Transverse colon (tissue), 4 donors: ENCODE measurements at places on chromosomes 1 and 21. TPM values are rescaled to one million over a fixed set of nuclear protein-coding genes. Genes with fewer than 3 reads are reported as not detected.

DNA sequence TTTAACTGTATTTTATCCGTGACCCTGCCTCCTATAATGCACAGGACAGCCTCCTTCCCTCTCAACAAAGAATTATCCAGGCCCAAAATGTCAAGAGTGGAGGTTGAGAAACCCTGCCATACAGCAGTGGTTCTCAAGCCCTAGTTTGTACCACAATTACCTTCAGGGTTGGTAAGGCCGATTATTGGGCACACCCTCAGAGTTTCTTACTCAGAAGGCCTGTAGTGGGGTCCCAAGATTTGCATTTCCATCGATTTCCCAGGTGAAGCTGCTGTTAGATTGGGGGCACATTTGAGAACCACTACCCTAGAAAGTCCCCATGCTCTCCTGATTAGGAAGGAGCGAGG is 400 bp upstream of the PGBD2 start:
- DNase-seq, result no peak

DNA sequence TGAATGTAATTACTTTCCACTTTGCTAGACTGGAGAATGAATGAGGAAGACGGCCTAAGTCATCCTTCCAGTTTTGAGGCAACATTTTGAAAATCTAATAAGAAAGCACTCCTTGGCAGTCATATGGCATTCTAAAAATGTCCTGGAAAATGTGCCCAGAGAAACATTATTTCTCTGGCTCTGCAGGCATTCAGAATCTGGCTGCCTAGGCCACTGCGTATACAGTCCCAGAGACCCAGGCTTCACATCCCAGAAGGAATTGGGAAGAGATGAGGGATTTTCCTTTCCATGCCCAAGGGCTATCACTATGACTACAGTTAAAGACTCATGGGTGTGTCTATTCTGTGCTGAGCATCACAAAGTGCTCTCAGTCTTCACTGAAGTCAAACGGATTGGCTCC is 92.9 kb downstream of the BEND5 start:
- no peak for DNase-seq

DNA sequence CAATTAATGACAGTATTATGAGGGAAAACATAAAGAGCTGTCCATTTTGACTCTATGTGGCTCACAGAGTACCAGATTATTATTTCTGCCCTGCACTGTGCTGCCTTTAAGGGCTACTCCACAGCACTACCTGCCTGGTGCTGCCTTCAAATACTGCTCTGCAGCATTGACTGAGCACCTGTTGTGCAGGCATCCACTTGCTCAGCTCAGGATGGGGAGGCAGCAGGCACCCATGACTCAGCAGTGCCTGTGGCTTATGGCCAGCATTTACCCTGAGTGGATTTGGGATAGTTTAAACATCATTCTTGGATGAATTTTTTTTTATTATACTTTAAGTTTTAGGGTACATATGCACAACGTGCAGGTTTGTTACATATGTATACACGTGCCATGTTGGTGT is 953 bp upstream of the KPRP start:
- no peak for DNase-seq

- peak; percentile 47 for DNase-seq
Observed at GRCh38 chr1:24558902-24559791, 3.3 kb downstream of the NCMAP start.

DNA sequence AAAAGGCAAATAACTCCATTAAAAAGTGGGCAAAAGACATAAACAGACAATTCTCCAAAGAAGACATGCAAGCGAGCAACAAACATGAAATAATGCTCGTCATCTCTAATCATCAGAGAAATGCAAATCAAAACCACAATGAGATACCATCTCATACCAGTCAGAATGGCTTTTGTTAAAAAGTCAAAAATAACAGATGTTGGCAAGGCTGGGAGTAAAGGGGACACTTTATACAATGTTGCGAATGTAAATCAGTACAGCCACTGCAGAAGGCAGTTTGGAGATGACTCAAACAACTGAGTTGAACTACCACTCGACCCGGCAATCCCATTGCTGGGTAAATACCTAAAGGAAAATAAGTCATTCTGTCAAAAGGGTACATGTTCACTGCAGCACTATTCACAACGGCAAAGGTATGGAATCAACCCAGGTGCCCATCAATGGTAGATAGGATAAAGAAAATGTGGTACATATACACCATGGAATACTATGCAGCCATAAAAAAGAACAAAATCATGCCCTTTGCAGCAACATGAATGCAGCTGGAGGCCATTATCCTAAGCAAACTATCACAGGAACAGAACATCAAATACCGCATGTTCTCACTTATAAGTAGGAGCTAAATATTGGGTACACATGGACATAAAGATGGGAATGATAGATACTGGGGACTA is 25.9 kb downstream of the TSPAN2 start:
- no peak for DNase-seq

DNA sequence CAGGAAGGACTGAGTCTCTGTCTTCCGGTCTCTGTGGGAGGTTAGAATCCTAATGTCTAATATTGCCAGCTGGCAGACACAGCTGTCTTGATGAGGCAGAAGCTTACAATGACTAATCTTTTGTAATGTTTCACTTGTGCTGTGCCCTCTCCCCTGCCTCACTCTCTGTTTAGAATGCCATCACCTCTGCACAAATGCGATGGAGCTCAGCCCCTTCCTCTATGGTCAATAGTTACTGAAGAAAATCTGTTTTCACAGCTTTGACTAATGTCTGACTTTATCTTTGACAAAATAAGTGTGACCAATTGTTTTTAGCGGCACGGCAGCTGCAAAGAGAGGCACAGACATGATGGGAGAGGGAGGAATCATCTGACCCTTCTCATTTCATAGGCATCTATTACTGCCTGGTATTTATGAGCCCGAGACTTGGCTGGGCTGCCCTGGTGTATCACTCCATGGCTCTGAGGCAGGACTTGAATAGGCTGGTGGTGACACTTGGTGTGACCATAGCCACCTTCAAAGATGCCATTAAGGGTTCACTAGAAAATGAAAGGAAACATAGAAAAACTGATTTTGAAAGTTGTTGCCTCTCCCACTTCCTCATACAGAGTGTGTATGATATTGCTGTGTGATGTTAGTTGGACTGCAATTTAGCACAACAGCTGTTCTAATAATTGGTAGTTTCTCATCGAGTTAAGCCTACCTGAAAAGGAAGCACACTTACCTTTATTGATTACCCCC is 163.2 kb upstream of the NBPF11 start:
- no peak for DNase-seq

DNA sequence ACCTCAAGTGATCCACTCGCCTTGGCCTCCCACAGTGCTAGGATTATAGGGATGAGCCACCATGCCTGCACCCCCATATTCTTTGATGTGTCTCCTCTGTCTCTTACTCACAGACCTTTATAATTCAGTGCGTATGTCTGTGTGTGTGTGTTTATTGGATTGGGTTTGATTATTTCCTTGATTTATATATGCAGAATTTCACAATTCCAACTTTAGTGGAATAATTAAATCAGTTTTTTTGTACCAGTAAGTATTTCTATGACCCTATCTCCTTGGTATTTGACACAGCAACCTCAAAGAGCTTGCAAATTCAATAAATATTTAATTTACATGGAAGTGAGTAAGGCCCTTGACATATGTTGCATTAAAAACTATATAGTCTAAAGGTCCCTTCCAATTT is 333.9 kb upstream of the ADAMTS5 start:
- no peak for DNase-seq

- DNase-seq, result no peak
Observed at GRCh38 chr1:44707959-44708831, 22.8 kb downstream of the RNU5D-1 start.

- DNase-seq, result no peak
Observed at GRCh38 chr1:18606443-18607288, 24.0 kb upstream of the PAX7 start.

DNA sequence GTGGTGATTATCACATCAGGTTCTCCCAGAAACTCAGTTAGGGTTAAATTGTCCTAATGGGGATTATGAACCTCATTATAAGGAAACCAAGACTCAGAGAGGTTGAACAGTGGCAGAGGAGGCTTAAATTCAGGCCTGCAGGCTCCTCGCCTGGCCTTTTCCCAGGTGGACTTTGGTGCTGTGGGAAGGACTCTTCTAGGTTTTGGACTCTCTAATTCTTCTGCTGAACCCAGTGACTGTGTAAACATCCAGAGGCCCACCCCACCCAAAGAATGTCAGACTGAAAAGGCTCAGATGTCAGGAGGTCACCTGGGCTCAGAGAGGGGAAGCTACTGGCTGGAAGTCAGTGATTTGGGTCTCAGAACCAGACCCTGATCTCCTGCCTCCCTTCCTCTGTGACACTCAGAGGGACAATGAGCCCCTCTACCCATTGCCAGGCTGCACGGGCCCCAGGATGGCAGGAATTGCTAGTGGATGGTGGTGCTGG is 2.5 kb downstream of the ZNF362 start:
- DNase-seq, result no peak

DNA sequence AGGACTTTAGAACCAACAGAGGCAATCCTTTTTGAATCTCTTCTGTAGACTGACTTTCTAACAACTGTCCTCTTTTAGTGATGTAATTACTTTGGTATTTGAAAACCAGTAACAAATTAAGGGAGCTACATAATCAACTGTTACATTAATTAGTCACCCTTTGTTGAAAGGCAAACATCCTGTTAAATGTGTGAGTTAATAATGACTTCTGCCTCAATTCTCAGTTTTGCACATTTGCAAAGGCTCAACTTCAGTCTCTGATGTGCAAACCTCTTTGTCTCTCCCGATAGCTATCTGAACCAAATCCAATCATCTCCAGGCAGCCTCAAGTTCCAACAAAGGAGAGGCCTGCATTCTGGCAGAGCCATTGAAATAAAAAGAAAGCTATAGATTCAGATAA is 135.4 kb upstream of the C8B start:
- DNase-seq, result no peak

DNA sequence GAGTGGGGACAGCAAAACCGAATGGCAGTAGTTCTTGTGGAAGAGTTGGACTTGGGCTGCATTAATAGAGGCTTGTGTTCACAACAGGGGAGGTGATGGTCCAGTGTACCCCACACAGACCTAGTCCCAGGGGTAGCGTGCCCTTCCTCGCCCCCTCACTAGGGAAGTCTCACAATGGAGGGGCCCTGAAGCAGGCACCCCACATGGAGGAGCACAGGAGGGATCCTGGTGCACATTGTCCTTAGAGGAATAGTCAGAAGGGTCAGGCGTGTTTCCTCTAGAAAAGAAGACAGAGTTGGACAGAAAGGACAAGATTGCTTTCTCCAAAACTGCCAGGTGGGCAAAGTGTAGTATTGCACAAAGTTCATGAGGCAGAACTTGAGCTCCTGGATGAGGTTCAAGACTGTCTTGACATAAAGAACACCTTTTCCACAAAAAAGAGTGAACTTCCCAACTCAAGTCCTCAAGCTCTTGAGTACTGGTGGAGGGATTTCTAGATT is 23.3 kb downstream of the ETNK2 start:
- no peak for DNase-seq

GRCh38 chr21:46119144-46119636 is 21.3 kb downstream of the COL6A2 start:
- DNase-seq, result peak; percentile 6

- DNase-seq, result no peak
Observed at GRCh38 chr1:153557877-153558276, 7.8 kb downstream of the S100A2 start.

DNA sequence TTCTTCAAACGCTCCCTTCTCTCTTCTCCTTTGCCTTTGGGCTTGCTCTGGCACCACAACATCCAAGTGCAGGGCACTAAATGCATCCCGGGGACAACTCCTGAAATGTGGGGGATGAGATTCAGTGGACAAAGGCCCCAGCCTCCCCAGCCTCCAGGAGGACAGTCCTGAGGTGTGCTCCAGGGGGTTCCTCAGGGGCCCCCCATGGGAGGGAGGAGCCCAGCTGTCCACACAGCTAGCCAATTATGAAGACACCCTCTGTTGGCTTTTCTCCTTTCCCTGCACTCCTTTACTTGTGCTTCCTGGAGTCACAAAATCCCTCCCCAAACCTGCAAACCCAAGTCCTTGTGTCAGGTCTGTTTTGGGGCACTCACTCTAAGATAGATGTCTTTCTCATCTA is 735.4 kb downstream of the PTPRU start:
- no peak for DNase-seq

DNA sequence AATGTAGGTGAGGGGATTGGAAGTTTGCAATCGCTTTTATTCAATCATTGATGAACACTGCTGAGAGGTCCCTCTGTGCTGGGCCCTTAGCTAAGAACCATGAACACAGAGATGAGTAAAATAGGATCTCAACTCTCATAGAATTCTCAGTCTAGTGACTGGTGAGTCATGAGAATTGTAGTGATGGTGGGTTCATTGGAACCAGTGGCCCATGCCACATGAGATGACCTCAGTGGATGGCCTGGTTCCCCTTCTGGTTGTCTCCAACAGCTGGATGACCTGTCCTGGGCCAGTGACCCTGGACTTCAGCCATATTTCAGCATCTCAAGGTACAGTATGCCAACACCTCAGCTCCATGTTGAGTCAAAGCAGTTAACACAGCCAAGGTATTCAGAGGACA is 21.3 kb upstream of the S100A10 start:
- DNase-seq, result no peak

DNA sequence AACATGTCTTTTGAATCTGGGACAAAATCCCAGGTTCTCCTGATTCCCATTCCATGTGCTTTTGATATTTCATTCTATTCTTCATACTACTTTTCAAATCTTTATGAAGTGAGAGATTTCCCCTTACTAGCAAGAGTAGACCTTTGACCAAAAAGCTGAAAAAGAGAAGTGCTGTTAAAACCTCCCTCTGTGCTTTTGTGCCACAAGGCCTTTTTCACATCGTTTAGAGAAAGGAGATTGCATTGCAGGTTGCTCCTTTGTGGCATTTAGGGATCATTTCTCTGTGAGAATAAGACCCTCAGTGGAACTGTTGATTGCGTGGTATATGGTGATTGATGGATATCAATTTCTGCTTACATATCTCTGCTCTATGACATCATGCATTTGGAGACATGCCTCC is 148.8 kb downstream of the TGFB2 start:
- no peak for DNase-seq

DNA sequence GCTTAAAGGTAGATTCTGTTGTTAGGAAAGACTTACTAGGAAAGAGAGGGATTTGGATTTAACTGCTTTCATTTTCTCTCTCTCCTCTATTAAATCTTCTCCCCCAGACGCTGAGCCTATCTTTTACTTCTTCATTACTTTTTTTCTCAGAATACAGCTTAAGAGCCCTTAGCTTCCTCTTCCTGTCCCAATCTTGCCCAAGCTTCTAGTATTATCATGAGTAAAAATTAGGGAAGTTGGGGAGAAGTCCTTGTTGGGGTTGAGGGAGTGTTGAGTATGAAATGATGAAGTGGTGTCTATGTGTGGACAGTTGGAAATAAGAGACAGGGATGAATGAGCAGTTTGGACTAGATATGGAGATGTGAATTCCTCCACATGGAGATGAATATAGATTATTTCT is 35.0 kb downstream of the ACP6 start:
- DNase-seq, result no peak

MYOM3 gene
- 7.5 TPM for total RNA-seq

NBPF4 gene
- not detected for total RNA-seq

SEMA4A gene
- total RNA-seq, result 6.0 TPM

C1orf185 gene
- not detected for total RNA-seq

C1orf174 gene
- total RNA-seq, result 45.4 TPM

CNR2 gene
- not detected for total RNA-seq

TLCD4 gene
- total RNA-seq, result 68.8 TPM

CLEC20A gene
- total RNA-seq, result not detected

MFAP2 gene
- total RNA-seq, result 5.6 TPM

C1orf232 gene
- not detected for total RNA-seq

KRTAP19-1 gene
- total RNA-seq, result not detected
